AG04450 (cell line): ENCODE measurements at places on chromosomes 4 and X.

DNA sequence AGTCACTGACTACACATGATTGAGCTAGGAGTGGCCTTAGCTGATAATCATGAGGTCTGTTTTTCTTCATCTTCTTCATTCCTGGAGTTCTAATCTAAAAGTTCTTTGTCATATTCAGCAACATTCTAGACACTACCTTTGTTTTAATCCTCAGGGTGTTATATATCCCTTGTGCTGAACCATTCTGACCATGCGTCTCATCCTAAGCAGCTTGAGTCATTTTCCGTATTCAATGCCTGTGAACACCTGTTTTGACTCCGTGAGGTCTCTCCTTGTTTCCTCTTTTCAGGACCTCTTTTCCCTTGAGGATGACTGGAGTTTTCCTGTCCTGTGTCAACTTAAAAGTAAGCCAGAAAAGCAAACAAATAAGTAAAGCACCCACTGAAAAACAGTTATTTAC is 597.9 kb downstream of the GBA3 start:
- DNase-seq = no peak

GRCh38 chr4:151407466-151408379 is 1.3 kb upstream of the FHIP1A start:
- no peak for DNase-seq

- DNase-seq = no peak
Measured at GRCh38 chrX:41033299-41033698, 51.9 kb upstream of the USP9X start.

DNA sequence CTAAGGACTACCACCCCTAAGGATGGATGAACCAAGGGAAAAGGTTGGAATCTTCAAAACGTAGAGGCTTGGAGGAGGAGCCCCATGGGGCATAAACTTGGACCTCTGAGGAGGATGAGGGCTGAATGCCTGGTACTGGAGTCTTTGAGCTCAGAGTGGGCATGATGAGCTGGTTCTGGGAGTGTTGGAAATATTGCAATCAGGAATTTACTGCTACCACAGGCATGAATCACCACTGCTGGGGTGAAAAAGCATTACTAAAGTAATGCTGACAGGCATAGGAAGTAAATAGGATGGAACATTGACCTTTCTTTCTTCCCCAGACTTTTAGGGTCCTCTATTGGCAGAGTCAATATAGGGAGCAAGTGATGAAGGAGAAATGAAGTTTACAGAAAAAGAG is 105.8 kb upstream of the RPS6KA3 start:
- no peak for DNase-seq

DNA sequence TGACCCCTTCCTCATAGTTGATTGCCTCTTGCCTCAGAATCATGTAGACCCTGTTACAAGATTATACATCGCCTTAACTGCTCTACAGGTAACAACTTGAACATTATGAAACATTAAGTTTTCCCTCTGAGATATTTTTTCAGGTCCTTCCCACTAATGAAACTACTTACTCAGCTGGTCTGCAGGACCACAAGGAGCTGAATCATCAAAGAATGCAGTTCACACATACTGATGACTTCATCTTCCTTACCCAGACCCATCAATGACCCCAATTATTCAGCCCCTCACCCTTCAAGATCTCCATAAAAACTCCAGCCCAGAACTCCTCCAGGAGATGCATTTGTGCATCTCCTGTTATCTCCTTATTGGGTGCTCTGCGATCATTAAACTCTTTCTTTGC is 720.9 kb downstream of the RAPGEF2 start:
- DNase-seq = no peak

DNA sequence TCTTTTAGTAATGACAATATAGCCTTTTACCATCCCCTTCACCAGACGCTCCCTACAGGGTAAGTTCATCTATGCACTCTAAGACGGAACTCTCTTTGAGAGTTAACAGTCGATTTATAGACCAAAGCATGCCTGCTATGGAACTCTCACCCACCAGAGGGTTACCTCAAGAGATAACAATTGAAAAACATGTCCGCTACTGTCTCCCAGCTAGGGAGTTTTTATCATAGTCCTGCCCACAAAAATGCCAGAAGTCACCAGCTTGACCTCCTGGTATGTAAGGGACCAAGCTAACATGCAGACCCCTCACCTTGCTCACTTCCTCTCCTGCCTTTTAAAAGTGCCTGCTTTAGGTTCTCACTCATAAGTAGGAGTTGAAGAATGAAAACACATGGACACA is 16.7 kb upstream of the YTHDC1 start:
- DNase-seq = no peak

GRCh38 chrX:56233682-56234081 is 1.5 kb downstream of the KLF8 start:
- DNase-seq = no peak

DNA sequence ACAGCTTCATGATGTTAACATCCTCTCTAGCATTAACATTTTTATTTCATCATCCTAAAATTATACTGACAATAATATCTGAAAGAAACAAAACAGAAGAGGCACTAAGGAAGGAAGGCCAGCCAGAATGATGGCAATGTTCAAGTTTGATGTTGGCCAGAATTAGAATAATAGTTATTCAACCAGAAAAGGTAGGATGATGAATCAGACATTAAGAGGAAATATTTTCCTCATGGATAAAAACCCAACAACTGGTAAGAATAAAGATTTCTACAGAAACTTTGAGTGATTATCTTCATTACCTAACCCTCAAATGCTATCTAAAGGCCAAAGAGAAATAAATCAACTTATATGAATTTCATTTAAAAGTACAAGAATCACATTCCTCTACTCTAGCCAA is 105.2 kb downstream of the PDE5A start:
- no peak for DNase-seq

- no peak for DNase-seq
Measured at GRCh38 chrX:141341743-141342142, 99.4 kb upstream of the SPANXC start.

DNA sequence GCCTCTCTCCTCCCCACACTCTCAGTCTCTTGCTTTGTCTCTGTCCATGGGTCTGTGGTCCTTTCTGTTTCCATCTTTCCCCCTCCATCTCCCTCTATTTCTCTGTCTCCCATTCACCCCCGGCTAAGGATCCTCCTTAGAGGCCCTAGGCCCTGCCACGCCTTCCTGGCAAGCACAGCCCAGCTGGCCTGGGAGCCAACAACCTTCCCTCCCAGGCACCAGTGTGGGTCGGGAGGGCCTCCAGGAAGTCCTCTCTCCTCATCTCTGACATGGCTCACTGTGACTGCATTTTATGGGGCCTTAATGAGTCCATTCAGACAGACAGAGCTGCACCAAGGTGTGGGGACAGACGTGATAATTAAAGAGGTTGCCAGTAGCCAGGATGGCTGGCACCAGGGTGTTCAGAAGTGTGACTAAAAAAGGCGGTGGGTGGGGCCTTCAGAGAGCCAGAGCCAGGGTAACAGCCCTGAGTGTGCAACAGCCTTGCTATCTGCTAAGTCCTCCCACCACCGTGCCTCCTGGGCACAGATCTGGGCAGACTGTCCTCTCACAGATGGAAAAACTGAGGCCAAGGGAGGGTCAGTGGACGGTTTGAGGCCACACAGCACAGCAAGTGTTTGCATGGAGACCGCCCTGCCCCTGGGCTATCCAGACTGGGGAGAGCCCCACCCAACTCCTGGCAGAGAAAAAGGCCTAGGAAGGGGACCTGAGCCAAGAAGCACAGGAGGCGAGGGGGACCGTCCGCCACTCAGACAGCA is 31.5 kb downstream of the BLOC1S4 start:
- no peak for DNase-seq

- no peak for DNase-seq
Measured at GRCh38 chr4:185202984-185203485, 765 bp downstream of the CFAP97 start.

DNA sequence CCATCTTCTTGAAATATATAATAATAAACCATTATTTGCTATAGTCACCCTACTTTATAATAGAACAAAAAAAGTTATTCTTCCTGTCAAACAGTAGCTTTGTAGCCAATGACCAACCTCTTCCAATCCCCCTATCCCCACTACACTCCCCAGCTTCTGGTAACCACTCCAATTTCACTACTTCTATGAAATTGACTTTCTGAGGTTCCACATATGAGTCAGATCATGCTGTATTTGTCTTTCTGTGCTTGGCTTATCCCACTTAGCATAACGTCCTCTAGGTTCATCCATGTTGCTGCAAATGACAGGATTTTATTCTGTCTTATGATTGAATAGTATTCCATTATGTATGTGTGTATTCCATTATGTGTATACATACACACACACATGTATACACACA is 809.7 kb upstream of the NDST4 start:
- no peak for DNase-seq

DNA sequence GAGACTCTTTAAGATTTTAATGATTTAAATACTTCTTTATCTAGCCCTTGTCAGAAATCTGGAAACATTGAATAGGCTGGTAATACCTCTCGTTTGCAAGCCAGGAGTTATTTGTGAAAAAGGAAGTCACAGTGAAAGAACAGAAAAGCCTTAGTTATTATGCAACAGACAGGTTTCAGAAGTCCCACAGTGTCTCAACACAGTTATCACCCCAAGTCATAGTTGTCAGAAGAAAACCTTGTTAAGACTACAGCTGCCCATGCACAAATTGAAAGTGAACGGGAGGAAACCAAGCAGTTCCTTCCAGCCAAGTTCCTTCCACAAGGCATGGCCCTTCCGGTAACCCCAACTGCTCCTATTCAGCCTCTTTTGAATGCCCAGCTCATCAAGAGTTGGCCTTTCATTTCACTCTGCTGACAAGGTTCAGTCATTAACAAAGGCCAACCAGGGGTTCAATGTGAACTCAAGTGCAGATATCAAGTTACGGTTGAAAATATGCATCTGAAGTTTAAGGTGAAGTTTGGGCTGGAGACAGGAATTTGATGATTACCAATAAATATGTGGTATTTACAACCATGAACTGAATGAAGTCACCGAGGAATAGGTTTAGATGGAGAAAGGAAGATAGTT is 15.6 kb downstream of the ALPK1 start:
- no peak for DNase-seq

GRCh38 chr4:152109531-152110509 is 349.0 kb upstream of the GATB start:
- DNase-seq = no peak

GRCh38 chr4:147360301-147360700 is 120.6 kb upstream of the EDNRA start:
- DNase-seq = peak; percentile 65

DNA sequence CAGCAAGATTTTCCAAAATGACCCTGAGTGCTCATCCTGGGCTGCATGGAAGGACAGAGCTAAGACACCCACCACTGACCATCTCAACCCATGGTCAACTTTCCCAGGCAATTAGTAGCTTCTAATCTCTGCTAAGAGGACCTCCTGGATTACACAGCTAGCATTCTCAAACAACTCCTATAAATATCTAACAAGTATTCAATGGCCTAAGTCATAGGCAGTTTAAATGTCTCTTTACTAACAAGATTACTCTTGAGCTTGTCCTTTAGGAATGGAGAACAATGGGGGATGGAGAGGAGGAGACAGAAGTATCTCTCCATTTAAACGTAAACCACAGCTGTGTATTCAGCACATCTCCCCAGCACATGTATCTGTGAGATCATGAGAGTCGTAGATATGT is 118.1 kb downstream of the WDFY3 start:
- DNase-seq = no peak

GRCh38 chr4:140874056-140874455 is 117.9 kb upstream of the TBC1D9 start:
- no peak for DNase-seq

DNA sequence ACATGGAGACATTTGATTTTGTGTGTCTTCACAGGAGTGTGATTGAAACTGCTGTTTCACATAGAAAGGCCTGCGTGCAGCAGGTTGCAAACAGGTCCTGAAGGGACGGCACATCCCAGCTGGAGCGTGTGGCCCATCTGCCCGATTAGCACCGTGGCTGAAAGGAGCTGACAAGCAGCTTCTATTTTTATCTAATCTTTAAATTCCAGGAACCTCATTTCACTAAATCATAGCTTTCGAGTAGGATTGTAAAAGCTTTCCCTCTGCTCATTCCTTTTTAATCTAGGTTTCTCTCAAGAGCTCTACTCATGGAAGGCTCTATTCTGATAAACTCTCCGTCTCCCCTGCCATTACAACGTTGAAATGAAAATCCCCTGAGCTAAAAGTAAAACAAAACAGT is 106.8 kb downstream of the FSTL5 start:
- no peak for DNase-seq

GRCh38 chr4:116636917-116637316 is 448.5 kb downstream of the TRAM1L1 start:
- no peak for DNase-seq

GRCh38 chrX:78593701-78594100 is 65.4 kb downstream of the RTL3 start:
- no peak for DNase-seq

DNA sequence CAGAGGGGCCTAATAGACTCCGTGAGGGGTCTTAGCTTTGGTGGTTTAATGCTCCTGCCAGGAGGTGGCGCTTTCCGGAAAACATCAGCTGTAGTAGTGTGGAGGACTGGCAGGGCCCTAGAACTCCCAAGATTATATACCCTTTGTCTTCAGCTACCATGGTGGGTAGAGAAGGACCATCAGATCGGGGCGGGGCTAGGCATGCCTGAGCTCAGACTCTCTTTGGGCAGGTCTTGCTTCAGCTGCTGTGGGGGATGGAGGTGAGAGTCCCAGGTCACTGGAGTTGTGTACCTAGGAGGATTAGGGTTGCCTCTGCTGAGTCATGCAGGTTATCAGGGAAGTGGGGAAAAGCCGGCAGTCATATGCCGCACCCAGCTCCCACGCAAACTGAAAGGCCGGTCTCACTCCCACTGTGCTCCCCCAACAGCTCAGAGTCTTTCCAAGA is 63.0 kb upstream of the AGA start:
- no peak for DNase-seq

DNA sequence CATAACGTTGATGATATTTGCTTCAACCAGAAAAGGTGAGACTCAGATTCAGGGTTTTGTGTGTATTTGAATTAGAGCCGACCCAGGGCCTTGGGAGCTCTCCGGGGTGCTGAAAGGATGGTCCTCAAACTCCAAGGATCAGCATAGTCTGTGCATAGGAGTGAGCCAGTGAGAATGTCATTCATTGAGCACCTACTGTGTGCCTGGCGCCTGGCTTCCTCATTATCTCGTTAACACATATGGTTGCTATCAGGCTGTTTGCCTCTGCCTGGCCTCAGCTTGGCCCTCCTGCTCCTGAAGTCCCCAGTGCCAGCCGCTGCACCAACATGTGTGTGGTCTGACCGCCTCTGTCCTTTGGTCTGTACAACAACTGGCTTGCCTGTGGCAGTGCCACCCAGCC is 25.1 kb upstream of the JAKMIP1 start:
- DNase-seq = no peak

DNA sequence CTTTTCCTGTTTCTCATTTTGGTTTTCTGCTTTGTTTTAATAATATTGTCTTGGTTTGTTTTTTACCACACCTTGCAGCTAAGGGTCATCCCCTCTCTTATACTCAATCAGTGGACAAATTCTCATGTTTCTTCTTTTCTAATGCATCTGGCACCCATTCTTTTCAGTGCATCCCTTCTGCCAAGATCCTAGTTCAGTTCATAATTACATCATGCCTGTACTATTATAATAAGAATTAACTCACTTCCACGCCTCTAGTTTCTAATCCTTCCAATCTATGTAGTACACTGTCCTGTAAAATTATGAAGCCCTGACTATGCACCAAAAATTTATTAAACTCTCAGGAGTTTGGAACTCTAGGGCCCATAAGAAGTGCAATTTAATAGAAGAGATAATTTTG is 126.1 kb downstream of the FAT4 start:
- no peak for DNase-seq

- no peak for DNase-seq
Measured at GRCh38 chr4:38073596-38074234, 113.5 kb downstream of the PTTG2 start.
